Stimulated activated CD4-positive, alpha-beta T cell treated with anti-CD3 and anti-CD28 coated beads, Interleukin-1b, Interleukin-23, amount 100 ng/mL, for 4 hours (primary cell): ENCODE measurements at places on chromosomes 16 and 17.
A peak's percentile ranks its signal among the peaks of the same experiment; 100 is the strongest.

- no peak for DNase-seq
These were observed 110.2 kb upstream of the ZNF750 start for GRCh38 chr17:82949984-82950383.

DNA sequence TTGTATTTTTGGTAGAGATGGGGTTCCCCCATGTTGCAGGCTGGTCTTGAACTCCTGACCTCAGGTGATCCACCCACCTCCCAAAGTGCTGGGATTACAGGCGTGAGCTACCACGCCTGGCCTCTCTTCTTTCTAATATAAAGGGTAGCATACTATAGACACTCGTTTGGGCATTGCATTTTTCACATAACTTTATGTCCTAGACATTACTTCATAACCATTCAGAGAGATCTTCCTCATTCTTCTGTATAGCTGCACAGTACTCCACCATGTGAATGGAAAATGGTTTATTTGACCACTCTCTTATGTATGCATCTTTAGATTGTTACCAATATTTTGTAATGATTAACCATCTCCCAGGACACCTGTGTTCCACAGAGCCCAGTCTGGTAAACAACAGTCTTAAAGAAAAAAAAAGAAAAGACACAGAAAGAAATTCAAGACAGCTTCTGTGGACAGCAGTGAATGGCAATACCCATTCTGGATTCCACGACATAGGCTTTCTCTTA lies 42.1 kb downstream of the TK2 start:
- DNase-seq, result no peak

GRCh38 chr17:21397341-21398190 lies 21.4 kb downstream of the KCNJ12 start:
- DNase-seq, result no peak

GRCh38 chr16:68259007-68259825 lies 5.1 kb upstream of the SLC7A6 start:
- DNase-seq, result no peak

DNA sequence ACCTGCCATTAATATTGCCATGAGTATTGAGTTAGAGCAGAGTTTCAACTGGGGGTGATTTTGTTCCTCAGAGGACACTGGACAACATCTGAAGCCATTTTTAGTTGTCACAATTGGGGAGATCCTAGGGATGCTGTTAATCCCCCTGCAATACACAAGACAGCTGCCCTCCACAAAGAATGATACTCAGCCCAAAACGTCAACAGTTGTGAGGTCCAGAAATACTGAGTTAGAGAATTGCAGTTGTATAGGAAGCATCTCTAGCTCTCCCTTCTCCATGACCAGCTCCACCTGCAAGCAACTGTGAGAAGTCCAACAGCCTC lies 614.0 kb upstream of the CDH5 start:
- DNase-seq, result no peak

DNA sequence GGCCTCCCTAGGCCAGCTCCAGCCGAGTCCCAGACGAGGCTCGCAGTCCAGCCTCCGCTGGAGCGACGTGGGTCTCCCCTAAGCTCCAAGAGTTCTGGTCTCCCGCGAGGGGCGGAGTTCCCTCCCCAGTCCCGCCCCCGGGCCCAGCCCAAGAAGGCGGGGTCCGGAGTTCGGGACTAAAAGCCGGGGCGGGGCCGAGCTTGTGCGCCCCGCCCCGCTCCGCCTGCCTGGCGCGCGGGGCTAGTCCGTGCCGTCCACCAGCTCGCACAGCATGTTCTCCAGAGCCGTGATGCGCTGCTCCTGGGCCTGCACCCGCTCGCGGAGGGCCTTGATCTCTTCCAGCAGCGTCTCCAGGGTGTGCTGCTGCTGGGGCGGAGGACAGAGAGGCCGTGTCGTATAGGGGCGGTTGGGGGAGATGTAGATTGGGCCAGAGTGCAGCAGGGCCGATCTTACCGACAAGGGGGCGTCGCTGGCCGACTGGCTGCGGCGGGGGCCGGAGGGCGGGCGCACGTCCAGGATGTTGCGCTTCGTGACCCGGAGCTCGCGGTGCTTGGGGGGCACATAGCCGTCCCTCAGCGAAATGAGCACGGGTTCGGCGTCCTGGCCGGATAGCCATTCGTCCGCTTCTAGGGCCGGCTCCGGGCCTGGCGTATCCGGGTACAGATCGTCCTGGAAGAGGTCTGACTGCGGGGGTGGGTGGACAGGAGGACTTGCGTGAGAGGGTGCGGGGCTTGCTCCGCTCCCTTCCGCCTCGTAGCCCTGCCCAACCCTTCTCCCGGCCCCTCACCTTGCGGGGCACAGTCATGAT lies 7.0 kb downstream of the CORO6 start:
- peak; percentile 73 for DNase-seq

- no peak for DNase-seq
These were observed 23.8 kb downstream of the FAM83G start for GRCh38 chr17:18980682-18981334.

DNA sequence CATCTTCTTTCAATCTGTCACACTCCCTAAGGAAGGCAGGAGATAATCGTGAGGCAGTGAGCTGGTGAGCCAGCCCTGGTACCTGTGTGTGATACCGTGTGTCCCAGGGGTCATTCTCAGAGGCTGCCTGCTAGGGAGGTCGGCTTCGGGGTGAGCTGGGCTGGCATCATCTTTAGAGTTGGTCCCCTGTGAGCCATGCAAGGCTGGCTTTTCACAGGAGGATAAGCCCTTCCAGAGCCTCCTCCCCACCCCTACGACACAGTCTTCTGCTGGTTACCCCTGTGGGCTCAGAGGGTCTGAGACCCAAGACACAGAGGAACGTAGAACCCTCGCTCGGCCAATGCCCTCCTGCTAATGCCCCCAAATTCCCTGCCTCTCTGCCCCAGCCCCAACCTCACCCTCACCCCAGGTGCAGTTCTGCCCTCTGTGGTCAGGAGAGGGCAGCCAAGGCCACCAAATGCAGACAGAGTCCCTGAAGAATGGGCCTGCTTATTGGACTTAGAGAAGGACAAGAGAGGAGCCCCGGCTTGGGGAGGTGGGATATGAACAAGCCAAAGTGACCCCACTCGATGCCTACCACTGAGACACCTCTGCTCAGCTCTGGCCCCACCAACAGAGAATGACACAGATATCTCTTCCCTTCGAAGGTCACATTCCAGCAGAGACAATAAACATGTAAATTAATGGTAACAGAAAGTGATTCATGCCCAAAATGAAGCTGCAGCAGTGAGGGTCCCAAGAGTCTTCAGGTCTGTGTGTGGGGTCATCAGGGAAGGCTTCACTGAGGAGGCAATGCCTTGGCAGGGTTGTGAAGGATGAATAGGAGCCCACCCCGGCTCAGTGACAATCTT lies 80.8 kb upstream of the CCL1 start:
- DNase-seq, result no peak

DNA sequence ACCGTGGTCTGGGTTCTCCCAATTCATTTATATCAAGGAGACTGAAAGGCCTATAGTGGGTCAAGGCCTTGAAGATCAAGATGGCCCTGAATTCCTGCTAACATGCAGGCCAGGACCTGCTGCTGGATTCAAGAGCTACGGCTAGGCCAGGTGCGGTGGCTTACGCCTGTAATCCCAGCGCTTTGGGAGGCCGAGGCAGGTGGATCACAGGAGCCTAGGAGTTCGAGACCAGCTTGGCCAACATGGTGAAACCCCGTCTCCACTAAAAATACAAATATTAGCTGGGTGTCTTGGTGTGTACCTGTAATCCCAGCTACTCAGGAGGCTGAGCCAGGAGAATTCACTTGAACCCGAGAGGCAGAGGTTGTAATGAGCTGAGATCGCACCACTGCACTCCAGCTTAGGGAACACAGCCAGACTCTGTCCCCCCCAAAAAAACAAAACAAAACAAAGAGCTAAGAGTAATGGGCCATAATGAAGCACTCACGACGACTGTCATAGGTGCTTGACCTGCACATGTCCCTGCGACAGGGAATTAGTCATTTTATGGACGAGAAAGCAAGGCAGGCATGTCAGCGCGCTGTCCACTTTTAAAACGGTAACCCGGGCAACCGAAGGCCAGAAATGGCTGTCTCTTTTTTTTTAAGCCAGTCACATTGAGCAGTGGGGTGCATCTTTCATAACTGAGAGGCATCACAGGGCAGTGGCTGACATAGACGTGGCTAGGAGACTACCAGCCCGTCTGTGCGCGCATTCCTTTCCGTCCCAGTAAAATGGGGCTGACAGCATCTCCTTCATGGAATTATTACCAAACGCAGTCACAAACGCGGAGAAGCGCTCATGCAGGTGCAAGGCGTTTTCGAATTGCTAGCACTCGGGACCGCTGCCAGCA lies 1.0 kb upstream of the FBRS start:
- DNase-seq, result no peak

GRCh38 chr16:75258807-75259141 lies 7.3 kb upstream of the BCAR1 start:
- DNase-seq, result no peak

DNA sequence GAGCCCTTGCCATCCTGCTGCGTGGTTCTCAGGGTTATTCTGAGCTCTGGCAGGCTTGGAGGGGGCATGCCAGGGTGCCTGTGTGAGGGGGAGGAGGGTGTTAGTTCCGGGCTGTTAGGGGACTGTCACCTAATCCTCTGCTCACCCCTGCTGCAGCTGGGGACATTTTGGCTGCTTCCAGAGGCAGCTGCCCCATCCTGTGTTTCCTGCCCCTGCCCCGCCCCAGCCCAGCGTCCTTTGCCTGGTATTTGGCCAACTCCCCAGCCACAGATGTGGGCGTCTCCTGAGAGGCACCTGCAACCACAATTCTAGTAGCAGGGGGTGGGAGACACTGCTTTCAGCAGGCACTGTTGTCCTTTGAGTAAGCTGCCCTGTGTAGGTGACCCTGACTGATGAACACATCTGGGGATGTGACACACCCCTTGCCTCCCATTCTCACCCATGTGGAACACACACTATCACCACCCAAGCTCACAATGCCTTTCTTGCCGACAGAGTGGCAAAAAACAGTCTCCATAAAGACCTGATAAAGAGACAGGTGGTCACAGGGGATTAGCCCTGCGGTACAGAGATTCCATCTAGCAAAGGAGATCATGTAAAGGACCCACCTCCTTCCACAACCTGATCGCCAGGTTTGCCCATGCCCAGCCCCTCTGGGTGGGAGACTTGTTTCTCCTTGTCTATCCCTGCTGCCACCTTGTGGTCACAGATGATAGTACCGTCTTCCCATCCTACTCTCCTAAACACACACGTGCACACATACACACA lies at the start of gene CHRNE:
Gene CHRNE, minus strand, starts transcription at position 48 of the 768 bp plus-strand sequence. Its CDS starts 35 bp downstream, at position 13.
- peak; percentile 68 for DNase-seq

DNA sequence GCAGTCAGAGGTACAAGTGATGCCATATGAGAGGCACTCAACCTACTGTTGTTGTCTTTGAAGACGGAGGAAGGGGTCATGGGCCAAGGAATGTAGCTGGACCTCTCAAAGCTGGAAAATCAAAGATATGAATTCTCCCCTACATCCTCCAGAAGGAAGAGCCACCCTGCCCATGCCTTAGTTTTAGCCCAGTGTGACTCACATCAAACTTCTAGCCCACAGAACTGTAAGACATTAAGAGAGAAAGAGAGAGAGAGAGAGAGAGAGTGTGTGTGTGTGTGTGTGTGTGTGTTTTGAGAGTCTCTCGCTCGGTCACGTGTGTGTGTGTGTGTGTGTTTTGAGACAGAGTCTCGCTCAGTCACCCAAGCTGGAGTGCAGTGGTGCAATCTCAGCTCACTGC lies 87.1 kb downstream of the STX8 start:
- no peak for DNase-seq

GRCh38 chr16:82603784-82604411 lies 22.9 kb upstream of the CDH13 start:
- no peak for DNase-seq

DNA sequence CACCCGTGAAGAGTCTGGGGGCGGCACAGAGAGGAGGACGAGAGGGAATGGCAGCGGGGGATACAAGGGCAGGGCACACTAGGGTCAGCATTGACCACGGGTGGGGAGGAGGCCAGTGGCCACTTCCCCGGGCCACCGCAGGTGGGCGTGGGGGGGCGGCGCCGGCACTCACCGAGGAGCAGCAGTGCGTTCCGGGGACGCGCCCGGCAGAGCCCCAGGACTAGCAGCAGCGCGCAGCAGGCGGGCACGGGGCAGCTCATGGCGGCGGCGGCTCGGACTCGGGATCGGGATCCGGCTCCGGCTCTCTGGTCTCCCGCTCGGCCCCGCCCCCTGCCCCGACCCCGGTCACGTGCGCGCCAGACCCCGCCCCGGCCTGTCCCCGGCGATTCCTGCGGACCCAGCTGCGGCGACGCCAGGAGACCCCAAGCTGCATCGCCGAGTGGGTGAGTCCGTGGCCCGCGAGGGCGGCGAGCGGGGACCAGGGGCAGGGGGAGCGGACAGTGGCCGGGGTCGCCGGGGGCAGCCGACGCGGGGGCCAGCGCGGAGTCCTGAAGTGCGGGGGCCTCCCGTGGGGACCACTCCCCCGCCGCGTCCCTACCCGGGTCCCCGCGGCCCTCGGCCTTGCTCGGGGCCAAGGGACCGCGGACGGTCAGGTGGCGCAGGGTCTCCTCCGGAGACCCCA lies at the start of the genes SGSH and SLC26A11:
Gene SGSH, minus strand, starts transcription at position 280 of the 682 bp plus-strand sequence. Its CDS starts 20 bp downstream, at position 260.
Gene SLC26A11, plus strand, starts transcription at position 374 of the 682 bp plus-strand sequence. CDS start 1,134 bp downstream, outside the sequence.
- DNase-seq, result peak; percentile 22

- DNase-seq, result no peak
These were observed 184.4 kb upstream of the CACNG5 start for GRCh38 chr17:66650544-66650877.

GRCh38 chr17:45929344-45929743 lies 35.0 kb downstream of the MAPT start:
- no peak for DNase-seq

DNA sequence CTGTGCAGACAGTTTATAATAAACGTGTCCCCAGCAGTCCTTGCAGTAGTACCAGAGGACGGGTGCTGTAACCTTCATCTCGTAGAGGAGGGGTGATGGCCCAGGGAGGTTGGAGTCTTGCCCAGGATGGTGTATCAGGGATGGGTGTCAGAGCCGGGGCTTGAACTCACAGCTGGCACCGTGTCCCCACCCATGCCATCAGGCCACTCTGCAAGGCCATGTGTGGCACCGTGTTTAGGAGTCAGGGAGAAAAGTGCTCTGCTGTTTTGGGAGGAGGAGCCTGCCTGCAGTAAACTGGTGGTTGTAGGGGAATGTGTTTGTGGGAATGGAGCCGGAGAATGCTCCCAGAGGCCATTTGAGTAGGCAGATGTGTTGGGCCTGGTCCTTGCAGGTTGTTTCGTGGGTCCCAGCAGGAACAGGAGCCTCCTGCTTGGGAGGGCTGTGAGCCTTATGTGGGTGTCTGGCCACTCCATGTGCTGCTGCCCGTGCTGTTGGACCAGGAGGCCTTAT lies 1.7 kb downstream of the ADORA2B start:
- no peak for DNase-seq

- DNase-seq, result no peak
These were observed 13.3 kb downstream of the SLC16A3 start for GRCh38 chr17:82241926-82242697.

DNA sequence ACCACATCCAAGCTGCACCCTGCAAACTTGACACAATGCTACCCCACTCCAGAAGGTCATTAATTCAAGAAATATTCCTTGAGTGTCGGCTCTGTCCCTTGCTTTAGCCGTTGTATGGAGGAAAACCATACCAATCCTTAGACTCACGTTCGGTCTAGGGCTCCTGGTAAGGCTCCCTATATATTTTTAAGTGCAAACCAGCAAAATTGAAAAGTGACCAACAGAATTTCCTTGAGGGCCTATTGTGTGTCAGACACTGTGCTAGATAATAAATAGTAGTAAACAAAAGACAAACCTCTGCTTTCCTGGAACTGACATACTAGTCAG lies 390 bp upstream of the BBS2 start:
- DNase-seq, result no peak

GRCh38 chr16:67428146-67428731 lies 2.7 kb upstream of the HSD11B2 start:
- DNase-seq, result peak; percentile 47

- no peak for DNase-seq
These were observed 32.0 kb upstream of the ABCA5 start for GRCh38 chr17:69358688-69359596.
